ENCODE measurements at places on chromosomes 4 and X.

GRCh38 chr4:106864231-106864630, 171.9 kb downstream of the DKK2 start:
- no peak for DNase-seq

- no peak for DNase-seq
Observed at GRCh38 chrX:11261260-11261659, 32.0 kb upstream of the AMELX start.

DNA sequence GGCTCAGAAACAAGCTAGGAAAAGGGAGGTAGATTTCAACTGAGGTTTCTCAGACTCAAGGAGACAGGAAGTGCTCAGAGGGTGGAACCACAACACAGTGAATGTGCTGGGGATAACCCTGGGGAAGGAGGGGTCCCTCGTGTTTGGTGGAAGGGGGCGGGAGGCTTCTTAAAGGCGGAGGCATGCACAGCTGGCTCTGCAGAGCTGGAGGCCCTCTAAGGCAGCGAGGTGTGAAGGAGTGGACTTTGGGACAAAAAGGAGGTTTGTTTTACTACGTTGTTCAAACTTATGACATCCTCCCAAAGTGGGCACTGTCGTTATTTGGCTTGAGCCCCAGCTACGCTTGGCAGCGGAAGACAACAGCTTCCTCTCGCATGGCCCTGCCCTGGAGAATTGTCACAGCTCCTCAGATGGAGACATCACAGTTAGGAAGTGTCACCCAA, 21.7 kb upstream of the MTM1 start:
- DNase-seq = no peak

- DNase-seq = no peak
Observed at GRCh38 chrX:19121898-19122640, at the start of gene ADGRG2. Gene ADGRG2 (minus strand): TSS chrX:19122468. CDS start chrX:19068834, 53,634 bp downstream.

- DNase-seq = no peak
Observed at GRCh38 chrX:15815779-15816437, 25.6 kb downstream of the ZRSR2 start.

DNA sequence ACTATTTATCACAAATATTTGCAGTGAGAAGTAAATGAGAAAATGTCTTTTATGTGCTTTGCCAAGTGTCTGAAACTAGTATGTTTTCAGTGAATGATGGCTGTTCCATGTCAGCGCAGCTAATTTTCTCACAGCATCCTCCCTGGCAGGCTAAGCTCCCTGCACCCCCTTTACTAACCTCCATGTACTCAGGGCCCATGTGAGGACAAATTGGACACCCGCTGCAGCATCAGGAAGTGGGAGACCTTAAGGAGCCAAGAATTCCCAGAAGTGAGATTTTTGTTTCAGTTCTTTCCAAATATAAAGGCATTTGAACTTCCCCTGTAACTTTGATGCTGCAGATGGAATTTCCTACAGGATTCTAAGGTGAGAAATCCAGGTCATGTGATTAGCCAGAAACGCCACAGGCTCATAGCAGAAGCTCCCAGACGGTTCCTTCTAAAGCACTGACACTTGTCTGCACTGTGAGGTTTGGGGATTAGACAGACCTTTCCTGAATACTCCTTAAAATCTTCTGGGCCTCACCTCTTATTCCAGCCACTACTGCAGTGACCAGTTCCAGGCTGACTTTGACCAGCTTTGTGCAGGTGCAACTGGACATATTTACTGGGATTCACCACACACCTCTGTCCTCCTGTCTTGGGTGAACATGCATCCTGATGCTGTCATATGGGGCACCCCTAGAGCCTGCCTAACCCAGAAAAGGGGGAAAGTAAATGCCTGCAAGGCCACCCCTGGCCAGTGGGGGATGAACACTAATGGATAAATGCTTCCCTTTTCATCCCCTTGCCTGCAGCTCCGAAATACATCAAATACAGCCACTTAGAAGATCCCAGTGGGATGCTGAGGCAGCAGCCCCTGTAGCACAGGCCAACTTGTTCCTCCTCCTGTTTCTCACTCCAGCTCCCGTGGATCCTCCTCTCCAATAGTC, 45.9 kb downstream of the LGI2 start:
- no peak for DNase-seq

DNA sequence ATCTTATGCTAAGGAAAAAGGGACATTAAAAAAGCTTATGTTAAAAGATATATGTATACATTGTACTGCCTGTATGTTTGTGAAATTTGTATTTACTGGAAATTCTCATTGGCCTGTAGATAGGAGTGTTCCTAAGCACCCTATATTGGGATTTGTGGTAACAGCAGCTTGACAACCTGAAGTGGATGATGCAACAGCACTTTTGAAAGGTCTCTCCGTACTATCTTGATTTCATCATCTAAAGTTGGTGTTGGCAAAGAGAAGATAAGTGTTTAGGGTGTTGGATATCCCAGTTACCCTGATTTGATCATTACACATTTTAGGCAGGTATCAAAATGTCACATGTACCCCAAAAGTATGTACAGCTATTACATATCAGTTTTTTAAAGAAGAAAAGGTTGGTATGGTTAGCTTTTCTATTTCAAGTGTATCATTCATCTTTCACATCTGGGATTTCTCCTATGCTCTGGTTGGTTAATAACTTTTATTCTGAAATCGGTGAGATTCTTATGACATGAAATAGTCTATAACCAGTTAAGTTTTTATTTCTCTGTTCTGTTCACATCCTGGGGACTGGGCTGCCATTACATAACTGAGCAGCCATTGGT, 10.3 kb downstream of the HADH start:
- no peak for DNase-seq

DNA sequence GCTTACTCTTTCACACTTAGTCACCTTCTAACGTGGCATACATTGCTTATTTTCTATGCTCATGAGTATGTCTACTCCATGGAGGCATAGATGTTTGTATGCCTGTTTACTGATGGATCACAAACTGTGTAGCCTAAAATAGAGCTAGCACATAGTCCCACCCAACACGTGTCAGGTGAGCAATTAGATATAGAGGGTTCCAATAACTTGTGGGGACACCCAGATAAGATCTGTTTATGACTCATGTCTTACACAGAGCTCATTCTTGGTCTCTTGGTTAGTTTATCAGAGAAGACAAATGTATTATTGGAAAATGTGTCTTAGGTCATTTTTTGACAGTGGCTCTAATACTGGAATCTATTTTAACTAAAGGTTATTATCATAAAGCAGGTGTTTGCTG, 6.8 kb downstream of the ZFP42 start:
- DNase-seq = no peak

DNA sequence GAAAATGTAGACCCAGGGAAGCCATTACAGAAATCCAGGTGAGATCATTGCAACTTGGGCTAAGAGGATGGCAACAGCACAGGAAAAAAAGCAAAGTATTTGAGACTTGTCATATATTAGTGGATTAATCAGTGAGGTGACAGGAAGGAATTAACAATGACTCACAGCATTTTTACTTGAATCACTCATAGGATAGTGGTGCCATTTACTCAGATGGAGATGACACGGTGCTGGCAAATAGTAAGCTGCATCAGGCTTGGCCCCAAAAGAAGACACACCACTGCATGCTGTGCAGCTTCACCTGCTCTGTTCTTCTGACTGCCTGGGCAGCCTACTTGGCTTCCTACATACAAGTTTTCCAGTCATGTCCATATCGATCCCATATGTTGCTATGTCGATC, 144.8 kb downstream of the FRYL start:
- no peak for DNase-seq

DNA sequence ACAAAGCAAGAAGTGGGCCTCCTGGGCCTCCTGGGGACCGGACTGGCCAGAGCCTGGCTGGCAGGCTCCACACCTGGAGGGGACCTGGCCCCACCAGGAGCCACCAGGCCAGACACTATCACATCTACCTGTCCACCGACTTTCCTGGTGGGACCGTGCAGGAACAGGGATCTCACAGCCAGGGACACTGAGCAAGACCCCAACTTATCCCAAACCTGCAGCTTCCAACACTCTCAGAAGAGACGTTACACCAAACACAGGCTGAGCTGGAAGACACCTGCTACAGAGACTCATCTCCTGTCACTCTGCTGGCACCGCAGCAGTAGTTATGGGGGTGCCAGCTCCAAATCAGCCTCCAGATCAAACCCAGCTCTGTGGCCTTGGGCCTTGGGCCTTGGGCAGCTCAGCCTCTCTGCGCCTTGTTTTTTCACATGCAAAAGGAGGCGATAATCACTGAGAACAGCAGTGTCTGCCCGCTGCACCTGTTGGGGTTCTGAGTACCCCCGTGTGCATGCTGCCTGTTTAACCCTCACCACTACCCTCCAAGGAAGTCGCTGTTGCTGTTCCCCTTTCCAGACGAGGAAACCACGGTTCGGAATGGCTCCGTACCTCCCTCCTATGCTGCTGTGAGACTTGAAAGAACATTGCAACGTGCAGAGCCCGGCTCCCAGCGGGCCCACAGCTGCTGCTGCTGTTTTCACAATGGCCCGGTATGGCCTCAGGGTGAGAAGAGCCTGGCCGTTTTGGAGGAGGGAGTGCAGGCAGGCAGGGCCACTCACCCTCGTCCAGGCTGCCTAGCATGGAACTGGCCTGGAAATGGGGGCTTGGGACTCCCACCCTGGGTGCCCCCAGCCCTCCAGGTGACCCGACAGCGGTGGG, 69.6 kb downstream of the ADRA2C start:
- no peak for DNase-seq
